ENCODE measurements at places on chromosomes 1 and 21. TPM values are rescaled to one million over a fixed set of nuclear protein-coding genes. Genes with fewer than 3 reads are reported as not detected.

Gene CCDC27
- not detected for total RNA-seq

Gene CCDC190
- not detected for total RNA-seq

Gene ASTN1
- total RNA-seq, result 1.4 TPM

Gene KCNA2
- 1.5 TPM for total RNA-seq

Gene RNU5D-1
- not detected for total RNA-seq

Gene GPA33
- 0.36 TPM for total RNA-seq

Gene RIMKLA
- 2.1 TPM for total RNA-seq
